Transverse colon (tissue), 4 donors: ENCODE measurements at places on chromosomes 12 and 14. TPM values are rescaled to one million over a fixed set of nuclear protein-coding genes. Genes with fewer than 3 reads are reported as not detected.

GRCh38 chr12:6336079-6336888 lies 5.6 kb downstream of the TNFRSF1A start:
- peak; percentile 92 for DNase-seq

GRCh38 chr14:64000749-64001148 lies 147.9 kb downstream of the SYNE2 start:
- no peak for DNase-seq

DNA sequence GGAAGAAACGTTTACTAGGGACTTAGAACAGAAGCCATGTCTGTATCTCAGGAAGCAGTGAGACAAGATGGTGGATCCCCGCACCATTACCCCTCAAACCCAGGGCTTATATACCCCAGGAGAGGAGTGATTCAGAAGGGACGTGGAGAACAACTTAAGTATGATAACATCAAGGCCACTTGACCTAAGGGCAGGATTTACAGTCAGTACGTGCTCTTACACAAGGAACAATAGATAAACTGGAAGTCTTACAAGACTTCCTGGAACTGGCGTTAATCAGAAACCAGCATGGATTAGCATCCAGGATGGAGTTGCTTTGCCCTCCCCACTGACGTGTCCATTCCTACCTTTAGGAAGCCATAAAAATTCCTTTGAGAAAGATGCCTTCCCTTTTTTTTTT lies 8.6 kb upstream of the ETFBKMT start:
- peak; percentile 36 for DNase-seq

DNA sequence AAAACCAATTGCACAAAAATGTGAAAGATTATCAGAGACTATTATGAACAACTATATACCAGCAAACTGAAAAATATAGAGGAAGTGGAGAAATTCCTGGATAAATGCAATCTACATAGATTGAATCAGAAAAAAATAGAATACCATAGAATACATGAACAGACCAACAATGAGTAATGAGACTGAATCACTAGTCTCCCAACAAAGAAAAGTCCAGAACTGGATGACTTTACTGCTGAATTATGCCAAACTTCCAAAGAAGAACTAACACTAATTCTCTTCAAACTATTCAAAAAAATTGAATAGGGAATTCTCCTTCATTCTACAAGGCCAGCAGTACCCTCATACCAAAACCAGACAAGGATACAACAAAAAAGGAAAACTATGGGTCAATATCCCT lies 60.6 kb downstream of the GUCY2C start:
- DNase-seq = no peak

TDP1 gene
- 0.75 TPM for total RNA-seq

PAPLN gene
- 9.6 TPM for total RNA-seq

ZNF384 gene
- 49.4 TPM for total RNA-seq

ATXN3 gene
- 35.6 TPM for total RNA-seq
